Eye (tissue), 1 donor: ENCODE measurements at places on chromosomes 7 and 10.
A peak's percentile ranks its signal among the peaks of the same experiment; 100 is the strongest.

GRCh38 chr10:13717571-13717935 is 130.8 kb downstream of the PRPF18 start:
- no peak for DNase-seq

- no peak for DNase-seq
Measured at GRCh38 chr7:131509781-131510180, 46.6 kb downstream of the PODXL start.

- DNase-seq = no peak
Measured at GRCh38 chr7:147861058-147861716, 729.4 kb upstream of the C7orf33 start.

DNA sequence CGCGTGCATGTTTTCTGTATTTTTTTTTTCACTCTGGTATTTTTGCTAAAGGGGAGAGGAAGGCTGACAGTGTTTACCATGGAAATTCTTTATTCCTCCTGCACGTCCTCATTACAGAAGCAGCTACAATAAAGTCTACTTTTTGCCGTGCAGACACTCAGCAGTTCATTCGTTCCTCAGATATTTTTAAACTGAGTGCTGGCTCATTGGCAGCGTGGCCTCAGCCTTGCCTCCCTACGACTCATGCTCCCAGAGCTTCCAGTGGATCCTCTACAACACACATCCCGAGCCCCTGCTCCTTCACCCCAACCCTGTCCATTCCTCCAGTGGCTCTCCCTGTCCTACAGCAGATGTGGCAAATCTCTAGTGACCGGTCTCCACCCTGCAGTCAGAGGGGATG is 239.2 kb upstream of the ZMIZ1 start:
- no peak for DNase-seq

GRCh38 chr7:64887756-64888508 is 15.1 kb upstream of the ZNF273 start:
- DNase-seq = peak; percentile 50

DNA sequence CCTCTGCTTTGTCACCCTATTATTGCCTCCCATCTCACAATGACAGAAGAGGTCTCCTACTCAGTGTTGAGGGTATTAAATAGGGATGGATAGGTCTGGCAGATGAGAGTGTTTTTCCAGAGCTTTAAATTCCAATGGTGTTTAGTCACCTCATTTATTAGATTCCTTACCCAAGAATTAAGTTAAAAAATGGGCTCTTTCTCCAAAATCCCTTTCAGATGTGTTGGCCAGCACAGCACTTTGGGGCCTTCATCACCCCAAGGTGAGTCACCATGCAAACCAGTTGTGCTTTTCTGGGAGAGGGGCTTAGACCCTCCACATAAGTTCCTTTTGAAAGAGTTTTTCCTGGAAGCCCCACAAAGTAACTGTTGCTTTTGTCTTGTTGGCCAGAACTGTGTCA is 78.4 kb downstream of the CYP26A1 start:
- no peak for DNase-seq

- no peak for DNase-seq
Measured at GRCh38 chr10:117617659-117618058, 75.1 kb downstream of the EMX2 start.

DNA sequence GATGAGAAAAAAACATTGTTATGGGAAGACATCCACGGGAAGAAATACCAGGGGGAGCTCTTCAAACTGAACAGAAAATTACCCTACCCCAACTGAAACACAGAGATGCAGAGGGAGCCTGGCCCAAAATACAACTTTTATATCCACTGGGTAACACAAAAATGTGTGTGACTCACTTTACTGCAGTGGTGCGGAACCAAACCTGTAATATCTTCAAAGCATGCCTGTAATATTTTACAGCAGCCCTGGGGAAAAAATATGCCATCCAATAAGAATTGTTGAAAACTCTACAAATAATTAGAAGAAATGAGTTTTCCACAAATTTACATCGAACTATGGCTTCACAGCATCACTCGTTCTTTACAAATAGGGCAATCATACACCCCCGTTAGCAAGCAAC is 49.8 kb upstream of the SRRM3 start:
- no peak for DNase-seq

GRCh38 chr10:114753126-114753525 is 68.5 kb upstream of the FHIP2A start:
- DNase-seq = no peak

DNA sequence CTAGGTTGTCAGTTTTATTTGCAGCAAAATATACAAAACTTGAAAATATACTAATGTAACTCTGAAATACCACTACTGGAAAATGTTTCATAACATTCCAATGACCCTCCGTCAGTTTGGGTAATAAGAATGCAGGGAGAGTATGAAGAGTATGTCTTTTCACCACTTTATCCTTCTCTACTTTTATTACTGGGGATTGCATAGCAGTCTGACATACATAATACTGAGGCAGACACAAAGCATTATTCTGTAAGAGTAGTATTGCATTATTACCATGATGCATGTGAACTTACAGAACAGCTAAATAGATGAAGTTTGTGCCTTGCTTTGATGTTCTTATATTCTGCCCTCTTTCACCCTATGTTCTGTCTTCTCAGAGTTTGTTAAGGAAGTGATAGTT is 151.8 kb upstream of the TPK1 start:
- DNase-seq = no peak

DNA sequence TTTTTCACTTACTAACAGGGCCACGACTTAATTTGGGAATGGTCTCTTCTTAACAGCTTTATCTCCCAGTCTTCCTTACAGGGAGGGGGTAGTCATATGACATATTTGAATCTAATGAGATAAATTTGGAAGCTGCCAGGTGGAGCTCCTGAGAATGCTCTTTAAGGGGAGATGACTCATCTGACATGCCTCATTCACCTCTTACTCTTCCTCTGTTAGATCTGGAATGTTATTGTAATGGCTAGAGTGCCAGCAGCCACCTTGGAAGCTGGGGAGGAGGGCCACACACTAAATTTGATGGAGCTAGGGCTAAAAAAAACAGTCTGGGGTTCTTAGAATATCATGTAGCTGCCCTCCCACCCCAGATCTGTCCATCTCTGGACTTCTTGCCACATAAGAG is 22.7 kb downstream of the HECW1 start:
- no peak for DNase-seq

GRCh38 chr7:134823400-134823799 is 44.0 kb downstream of the CALD1 start:
- DNase-seq = peak; percentile 44

DNA sequence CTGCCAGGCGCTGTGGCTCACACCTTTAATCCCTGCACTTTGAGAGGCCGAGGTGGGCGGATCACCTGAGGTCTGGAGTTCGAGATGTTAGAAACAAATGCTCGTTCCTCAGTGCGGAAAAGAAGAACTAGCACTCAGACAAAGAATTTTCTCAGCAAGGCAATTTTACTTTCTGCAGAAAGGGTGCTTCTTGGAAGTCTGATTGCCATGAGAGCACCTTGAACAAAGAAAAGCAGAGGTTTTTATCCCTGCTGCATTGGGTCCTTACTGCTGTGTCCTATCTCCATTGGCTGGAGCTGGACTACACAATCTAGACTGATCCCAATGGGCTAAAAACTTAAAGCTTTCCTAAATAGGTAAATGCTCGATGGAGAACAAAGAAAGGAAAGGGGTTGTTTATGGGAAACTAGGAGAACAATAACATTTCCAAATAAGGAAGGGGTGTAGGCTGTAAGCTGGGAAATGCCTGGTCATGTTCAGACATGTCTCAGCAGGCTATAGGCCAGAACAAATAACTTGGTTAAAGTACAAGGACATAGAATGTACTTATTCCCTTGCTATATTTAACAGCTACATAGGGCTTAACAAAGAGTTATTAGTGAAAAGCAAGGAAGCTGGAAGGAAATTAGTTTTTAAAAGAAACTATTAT is 26.1 kb upstream of the ACTR3B start:
- DNase-seq = no peak

DNA sequence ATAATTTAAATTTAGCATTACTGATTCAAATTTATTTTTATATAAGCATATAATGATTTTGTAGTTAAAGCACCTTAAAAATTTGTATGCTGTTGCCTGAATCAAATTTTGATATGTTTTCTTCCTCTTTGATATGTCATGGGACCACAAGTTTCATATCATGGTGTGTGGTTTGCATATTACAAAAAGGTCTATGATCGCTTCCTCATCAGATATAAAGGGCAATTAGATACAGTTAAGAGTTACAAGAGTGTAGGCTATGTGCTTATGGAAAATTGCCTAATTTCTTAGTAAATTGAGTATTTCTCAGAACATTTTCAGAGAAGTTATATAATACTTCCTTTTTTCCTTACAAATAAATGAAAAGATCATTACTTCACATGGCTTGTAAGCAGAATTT is 22.2 kb downstream of the MRC1 start:
- DNase-seq = no peak

GRCh38 chr7:66261941-66262340 is 56.8 kb downstream of the TPST1 start:
- DNase-seq = no peak

- no peak for DNase-seq
Measured at GRCh38 chr7:87534072-87534471, 58.6 kb upstream of the ABCB4 start.

DNA sequence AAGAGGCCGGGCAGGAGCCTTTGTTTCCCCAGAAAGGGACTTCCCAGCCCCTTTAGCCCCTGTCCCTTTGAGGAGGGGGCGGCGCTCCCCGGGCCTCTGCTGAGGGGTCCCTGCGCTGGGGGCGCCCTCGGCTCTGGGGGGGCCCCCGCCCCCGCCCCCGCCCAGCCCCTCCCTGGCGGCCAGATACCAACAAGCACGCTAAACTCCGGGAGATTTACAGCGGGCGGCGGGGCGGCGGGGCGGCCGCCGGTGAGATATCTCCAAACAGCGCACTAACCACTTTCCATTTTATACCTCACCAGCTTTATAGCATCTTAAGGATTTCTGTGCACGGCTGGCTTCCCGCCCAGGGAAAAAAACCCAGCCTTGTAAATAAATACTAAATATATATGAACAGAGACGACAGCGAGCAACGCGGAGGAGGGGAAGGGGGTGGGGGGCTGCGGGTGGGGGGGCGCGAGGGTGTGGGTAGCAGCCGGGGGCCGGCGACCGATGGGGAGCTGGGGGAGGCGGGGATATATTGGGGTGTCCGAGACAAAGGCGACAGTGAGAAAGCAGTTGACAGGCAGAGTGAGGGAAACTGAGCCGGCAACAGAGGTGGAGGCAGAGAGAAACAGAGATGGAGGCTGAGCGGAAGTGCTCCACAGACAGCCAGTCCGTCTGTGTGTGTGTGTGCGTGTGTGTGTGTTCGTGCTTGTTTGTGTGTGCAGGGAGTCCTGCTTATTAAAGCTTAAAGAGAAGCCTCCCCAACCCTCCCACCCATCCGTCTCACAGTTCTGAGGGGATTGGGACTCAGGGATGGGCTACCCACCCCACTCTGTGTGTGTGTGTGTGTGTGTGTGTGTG is 85.8 kb downstream of the HIF1AN start:
- DNase-seq = peak; percentile 39

- DNase-seq = no peak
Measured at GRCh38 chr7:115924411-115924810, 106.2 kb downstream of the TFEC start.

DNA sequence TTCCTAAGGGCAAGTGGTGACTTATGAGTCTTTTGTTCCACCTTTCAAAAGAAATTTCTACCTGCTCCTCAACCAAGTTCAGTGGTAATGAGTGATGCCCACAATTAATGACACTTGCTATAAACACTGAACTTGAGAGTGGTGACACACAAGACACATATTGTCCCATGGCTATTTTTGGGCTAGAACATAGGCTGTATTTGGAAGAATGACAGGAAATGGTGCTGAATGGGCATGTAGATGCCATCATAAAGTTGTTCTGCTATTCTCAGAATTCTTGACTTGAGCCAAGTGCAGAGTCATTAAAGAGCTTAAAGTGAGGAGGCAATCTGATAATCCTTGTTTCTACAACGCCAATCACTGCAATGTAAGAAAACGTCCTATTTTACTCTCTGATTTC is 313.3 kb downstream of the AGMO start:
- DNase-seq = no peak

DNA sequence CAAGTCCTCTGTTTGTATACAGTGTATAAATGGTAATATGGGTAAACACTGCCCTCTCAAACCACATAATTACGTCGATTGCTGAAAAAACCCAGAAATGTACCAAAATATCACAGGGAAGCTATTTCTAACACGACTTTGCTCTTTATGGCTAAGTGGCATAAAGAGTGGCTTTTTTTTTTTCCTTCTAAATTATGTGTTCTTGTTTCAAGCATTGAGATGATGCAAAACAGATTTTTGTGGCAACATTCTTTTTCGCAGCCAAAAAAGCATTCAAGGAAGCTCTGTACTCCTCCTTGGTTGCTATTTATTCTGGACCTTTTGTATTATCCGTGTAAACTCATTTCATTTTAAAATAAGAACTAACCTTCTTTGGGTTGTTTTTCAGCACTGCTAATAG is 138.9 kb downstream of the VTI1A start:
- no peak for DNase-seq

DNA sequence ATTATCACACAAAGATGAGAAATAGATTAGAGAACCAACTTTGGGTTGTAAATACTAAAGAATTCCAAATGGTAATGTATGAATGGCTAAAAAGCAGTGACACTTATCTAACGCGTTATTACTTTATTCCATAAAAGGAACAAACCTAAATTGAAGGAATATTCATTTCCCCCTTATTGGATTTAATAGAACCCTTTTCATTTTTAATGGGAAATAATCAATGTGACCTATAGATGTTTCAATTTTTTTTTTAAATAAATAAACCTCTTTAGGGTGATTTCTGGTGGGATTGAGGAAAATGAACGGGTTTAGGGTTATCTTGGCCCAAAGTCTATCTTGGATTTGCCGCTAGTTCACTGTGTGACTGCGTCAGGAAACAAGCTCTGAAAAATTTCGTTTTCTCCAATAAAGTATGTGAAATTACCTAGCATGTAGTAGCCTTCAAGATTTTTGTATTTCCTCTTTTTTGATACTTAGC is 1.9 kb upstream of the ACBD5 start:
- DNase-seq = no peak

DNA sequence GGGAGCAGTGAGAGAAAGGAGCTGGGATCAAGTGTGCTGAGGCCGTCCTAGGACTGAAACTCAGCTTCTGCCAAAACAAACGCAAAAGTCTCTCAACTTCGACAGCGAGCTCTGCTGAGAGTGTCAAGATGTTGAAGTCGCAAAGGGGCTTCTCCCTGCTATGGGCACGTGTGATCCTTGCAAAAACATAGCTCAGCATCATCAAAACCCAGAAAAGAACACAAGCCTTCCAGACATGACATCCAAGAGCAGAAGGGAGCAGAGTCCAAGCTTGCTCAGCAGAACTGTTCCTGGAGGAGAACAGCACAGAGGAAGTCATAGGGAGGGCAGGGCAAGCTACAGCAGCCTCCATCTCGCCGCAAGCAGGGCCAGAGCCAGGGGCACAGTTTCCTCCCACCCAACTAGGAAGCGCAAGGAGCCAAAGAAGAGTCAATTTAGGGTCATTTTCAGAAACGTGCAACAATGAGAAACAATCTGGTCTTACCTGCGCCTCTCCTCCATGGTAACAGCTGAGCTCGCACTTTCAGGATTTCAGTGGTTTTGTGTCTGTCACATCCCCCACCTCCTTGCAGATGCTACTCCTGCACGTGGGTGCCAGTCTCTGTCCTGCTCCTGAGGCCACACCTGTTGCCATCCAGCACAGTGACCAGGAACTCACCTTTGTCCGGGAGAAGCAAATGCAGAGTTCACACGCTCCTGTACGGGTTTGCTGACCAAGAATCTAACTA is 113.9 kb downstream of the DIP2C start:
- DNase-seq = no peak
